ENCODE measurements at places on chromosomes 5 and 9. TPM values are rescaled to one million over a fixed set of nuclear protein-coding genes. Genes with fewer than 3 reads are reported as not detected.
A peak's percentile ranks its signal among the peaks of the same experiment; 100 is the strongest.

GRCh38 chr9:37382982-37383357 lies 39.5 kb upstream of the GRHPR start:
- no peak overlapping the region for H3K27ac ChIP-seq
- no peak for DNase-seq
- H3K4me1 ChIP-seq = no peaks in the 10 kb centered on the region

DNA sequence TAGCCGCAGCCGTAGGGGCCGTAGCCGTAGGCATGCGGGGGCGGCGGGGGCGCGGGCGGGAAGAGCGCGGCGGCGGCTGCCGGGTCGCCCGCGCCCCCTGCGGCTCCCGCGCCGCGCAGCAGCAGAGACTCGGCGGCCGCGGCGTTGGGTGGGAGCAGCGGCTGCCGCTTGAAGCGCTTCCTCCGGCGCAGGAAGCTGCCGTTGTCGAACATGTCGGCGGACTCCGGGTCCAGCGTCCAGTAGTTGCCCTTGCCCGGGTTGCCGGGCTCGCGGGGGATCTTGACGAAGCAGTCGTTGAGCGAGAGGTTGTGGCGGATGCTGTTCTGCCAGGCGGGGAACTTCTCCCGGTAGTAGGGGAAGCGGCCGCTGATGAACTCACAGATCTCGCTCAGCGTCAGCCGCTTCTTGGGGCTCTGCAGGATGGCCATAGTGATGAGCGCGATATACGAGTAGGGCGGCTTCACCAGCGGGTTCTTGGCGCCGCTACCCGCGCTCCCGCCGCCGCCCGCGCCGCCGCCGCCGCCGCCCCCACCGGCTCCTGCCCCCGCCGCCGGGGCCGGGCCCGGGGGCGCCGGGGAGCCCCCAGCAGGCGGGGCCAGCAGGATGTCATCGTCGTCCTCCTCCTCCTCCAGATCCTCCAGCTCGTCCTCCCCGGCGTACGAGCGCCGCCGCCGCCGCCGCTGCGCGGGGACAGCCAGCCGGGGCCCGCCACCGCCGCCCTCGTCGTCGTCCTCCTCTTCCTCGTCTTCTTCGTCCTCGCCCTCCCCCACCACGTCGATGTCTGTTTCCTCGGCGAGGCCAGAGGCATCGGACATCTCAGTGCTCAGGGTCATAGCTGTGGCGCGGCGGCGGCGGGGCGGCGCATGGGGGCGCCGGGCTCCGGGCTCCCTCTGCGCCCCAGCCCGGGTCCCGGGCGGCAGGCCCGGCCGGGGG lies 781 bp downstream of the FOXD1 start:
- no peaks in the 10 kb centered on the region for H3K27me3 ChIP-seq
- peak; percentile 43 for DNase-seq
- H3K36me3 ChIP-seq = no peaks in the 10 kb centered on the region
- H3K4me3 ChIP-seq = peak overlapping the region; percentile 88
- peaks cover 22% of the 10 kb centered on the region for H3K4me1 ChIP-seq
- peak overlapping the region; percentile 41 for H3K27ac ChIP-seq

DNA sequence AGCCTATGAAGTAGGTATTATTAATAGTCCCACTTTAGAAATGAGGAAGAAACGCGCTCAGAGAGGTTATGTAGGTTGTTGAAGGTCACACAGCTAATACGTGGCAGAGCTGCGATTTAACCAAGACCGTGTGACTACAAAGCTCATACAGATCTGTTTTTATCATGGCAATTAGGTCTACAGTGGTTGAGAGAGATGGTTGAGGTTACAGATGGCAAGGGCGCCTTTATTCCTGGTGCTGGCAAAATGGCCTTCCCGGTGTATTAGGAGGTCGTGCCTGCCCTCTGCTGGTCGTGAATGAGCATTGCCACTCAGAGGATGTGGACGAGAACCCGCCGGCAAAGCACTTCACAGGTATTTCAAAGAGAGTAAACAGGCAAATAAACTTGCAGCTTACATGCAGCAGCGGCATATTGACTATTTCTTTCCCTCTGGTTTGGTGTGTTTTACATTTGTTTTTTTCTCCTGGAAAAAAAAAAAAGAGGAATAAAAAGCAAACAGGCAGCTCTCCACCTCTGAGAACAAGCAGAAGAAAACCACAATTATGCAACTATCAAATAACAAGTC lies 65.3 kb upstream of the EGFLAM start:
- peak; percentile 81 for DNase-seq
- H3K4me1 ChIP-seq = no peaks in the 10 kb centered on the region
- no peak overlapping the region for H3K27ac ChIP-seq
- H3K4me3 ChIP-seq = no peak overlapping the region
- H3K27me3 ChIP-seq = peaks cover 51% of the 10 kb centered on the region

GRCh38 chr5:21672911-21673310 lies 1180.2 kb downstream of the CDH12 start:
- H3K27ac ChIP-seq = no peak overlapping the region
- DNase-seq = no peak
- H3K4me1 ChIP-seq = no peaks in the 10 kb centered on the region
- H3K36me3 ChIP-seq = no peaks in the 10 kb centered on the region
- H3K27me3 ChIP-seq = no peaks in the 10 kb centered on the region
- H3K4me3 ChIP-seq = no peak overlapping the region

GRCh38 chr9:93139365-93140182 lies 5.5 kb upstream of the NINJ1 start:
- H3K4me3 ChIP-seq = no peak overlapping the region
- no peaks in the 10 kb centered on the region for H3K36me3 ChIP-seq
- DNase-seq = no peak
- peaks cover 10% of the 10 kb centered on the region for H3K4me1 ChIP-seq

- DNase-seq = no peak
- no peak overlapping the region for H3K4me3 ChIP-seq
- no peaks in the 10 kb centered on the region for H3K27me3 ChIP-seq
- H3K36me3 ChIP-seq = no peaks in the 10 kb centered on the region
These were observed 316.4 kb downstream of the PIK3R1 start for GRCh38 chr5:68531970-68532369.

GRCh38 chr5:45532826-45533624 lies 163.2 kb downstream of the HCN1 start:
- H3K36me3 ChIP-seq = no peaks in the 10 kb centered on the region
- no peak for DNase-seq
- no peaks in the 10 kb centered on the region for H3K27me3 ChIP-seq
- no peak overlapping the region for H3K4me3 ChIP-seq
- no peak overlapping the region for H3K27ac ChIP-seq

- H3K27ac ChIP-seq = no peak overlapping the region
- no peak overlapping the region for H3K4me3 ChIP-seq
- H3K4me1 ChIP-seq = peaks cover 7% of the 10 kb centered on the region
- no peak for DNase-seq
These were observed 2.3 kb downstream of the SUSD3 start for GRCh38 chr9:93060746-93061259.

DNA sequence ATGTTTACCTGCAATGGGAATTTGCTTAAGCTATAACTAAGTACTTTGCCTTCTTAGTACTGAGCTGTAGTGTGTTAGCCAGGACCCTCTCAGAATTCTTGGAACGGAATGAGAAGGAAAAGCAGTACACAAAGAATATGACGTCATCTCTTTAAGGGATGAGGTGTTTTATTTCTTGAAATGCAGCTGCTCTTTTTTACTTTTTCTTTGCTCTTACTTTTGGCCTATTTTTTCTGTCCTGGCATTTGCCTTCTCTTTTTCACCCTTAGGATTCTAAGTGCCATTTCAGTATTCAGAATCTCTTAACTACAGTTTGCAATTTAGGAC lies 10.1 kb downstream of the KIF2A start:
- H3K4me1 ChIP-seq = no peaks in the 10 kb centered on the region
- H3K27me3 ChIP-seq = no peaks in the 10 kb centered on the region
- H3K36me3 ChIP-seq = 0 out of 2 replicates have a peak, but pooled peaks cover 3% of the 10 kb centered on the region
- no peak overlapping the region for H3K27ac ChIP-seq

DNA sequence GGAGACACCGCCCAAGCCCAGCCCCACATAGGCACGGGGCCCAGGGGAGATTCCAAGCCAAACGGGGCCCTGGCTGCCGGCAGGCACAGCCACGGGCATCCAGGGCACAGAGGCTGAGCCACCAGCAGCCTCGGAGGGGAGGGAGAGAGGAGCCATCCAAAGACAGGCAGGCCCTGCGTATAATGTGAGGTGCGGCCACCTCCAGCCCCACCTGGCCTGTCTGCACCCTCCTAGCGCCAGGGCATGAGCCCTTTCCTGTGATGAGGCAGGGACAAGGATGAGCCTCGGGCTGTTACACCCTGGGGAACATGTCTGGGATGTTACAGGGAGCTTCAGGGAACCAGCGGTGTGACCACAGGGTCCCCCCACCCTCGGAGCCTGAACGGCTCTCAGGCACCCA lies 1.1 kb upstream of the CCDC187 start:
- no peak overlapping the region for H3K27ac ChIP-seq
- no peaks in the 10 kb centered on the region for H3K27me3 ChIP-seq
- no peaks in the 10 kb centered on the region for H3K4me1 ChIP-seq
- no peak overlapping the region for H3K4me3 ChIP-seq
- no peaks in the 10 kb centered on the region for H3K36me3 ChIP-seq

- H3K4me3 ChIP-seq = no peak overlapping the region
- DNase-seq = no peak
- H3K4me1 ChIP-seq = no peaks in the 10 kb centered on the region
- H3K27me3 ChIP-seq = no peaks in the 10 kb centered on the region
- no peak overlapping the region for H3K27ac ChIP-seq
These were observed 7.6 kb downstream of the SHROOM1 start for GRCh38 chr5:132822650-132823480.

- no peak overlapping the region for H3K4me3 ChIP-seq
- no peak overlapping the region for H3K27ac ChIP-seq
These were observed 5.6 kb downstream of the IDNK start for GRCh38 chr9:83628540-83628939.

GRCh38 chr9:109817846-109818472 lies 38.0 kb downstream of the PALM2AKAP2 start:
- no peak overlapping the region for H3K4me3 ChIP-seq
- no peaks in the 10 kb centered on the region for H3K36me3 ChIP-seq
- peaks cover 40% of the 10 kb centered on the region for H3K4me1 ChIP-seq
- no peaks in the 10 kb centered on the region for H3K27me3 ChIP-seq

DNA sequence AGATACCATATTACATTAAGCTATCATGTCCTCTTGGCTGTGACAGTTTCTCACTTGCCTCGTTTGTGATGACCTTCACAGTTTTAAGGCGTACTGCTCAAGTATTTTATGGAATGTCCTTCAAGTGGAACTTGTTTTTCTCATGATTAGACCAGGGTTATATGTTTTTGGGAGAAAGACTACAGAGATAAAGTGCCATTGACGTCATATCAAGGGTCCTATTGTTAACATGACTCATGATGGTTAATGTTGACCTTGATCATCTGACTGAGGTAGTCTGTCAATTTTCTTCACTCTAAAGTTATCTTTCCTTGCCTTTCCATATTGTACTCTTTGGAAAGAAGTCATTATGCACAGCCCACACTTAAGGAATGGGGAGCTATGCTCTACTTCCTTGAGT lies 17.8 kb upstream of the PTBP3 start:
- no peak overlapping the region for H3K4me3 ChIP-seq
- H3K36me3 ChIP-seq = no peaks in the 10 kb centered on the region

DNA sequence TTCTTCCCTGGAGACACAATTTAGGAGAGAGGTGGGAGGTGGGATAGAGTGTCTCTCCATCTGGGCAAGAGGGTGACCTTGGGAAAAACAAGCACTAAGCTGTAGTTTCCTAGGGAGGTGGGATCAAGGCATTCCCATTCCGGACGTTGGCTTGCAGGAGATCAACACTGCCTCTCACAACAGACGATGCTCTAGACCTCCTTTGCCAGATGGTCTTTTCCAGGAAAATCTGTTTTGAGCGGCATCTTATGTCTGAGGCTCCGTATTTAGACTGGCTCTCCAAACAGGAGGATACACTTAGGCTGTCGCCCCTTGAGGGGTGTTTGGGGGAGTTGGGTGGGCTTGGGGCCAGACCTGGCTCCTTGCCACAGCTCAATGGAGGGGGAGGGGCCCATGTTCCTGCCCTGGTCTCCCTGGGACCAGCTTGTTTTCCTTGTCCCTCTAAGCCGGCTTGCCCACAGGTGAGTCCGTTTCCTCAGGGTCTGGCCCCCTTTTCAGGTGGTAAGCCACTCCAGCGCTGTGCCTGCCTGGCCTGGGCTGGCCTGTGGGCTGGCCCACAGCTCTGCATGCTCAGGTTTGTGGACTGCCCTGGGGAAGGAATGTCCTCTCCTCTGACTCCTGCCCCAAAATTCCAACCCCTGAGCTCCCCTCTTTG lies 2.4 kb downstream of the PSD2 start:
- peaks cover 91% of the 10 kb centered on the region for H3K27me3 ChIP-seq
- H3K36me3 ChIP-seq = no peaks in the 10 kb centered on the region
- no peak for DNase-seq
- no peaks in the 10 kb centered on the region for H3K4me1 ChIP-seq

DNA sequence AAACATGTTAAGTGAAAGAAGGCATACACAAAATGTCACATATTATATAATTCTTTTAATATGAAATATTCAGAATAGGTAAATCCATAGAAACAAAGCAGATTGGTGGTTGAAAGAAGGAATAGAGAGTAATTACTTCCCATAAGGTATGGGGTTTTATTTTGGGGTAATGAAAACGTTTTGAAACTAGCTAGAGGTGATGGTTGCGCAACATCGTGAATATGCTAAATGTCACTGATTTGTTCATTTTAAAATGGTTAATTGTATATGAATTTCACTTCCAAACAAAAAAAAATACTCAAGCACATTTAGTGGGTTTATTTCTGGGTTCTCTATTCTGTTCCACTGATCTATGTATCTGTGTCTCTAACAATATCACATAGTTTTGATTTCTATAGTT lies 12.0 kb upstream of the FSTL4 start:
- H3K4me3 ChIP-seq = no peak overlapping the region
- no peaks in the 10 kb centered on the region for H3K27me3 ChIP-seq
- no peak for DNase-seq
- H3K27ac ChIP-seq = no peak overlapping the region
- H3K4me1 ChIP-seq = no peaks in the 10 kb centered on the region

GRCh38 chr5:66498791-66499207 lies 97.4 kb upstream of the MAST4 start:
- DNase-seq = no peak
- no peaks in the 10 kb centered on the region for H3K36me3 ChIP-seq
- H3K4me1 ChIP-seq = no peaks in the 10 kb centered on the region
- H3K27me3 ChIP-seq = no peaks in the 10 kb centered on the region
- no peak overlapping the region for H3K4me3 ChIP-seq
- H3K27ac ChIP-seq = no peak overlapping the region

DNA sequence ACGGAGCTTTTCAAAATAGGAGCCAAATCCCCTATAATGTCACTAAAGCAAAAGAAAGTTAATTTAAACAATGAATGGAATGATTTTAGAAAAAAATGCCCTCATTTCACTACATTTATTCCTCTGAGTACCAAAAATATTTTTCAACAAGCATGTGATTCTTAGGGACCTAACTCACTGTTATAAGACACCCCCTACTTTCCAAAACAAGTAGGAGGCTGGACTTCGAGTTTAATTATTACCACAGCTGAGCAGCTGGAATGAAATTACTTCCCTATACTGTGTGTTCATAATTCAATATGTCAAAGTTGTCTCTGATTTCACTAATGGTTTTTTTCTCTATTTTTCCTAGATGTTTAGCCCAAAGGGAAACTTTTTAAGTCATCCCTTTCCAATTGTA lies 61.6 kb downstream of the SAXO1 start:
- no peaks in the 10 kb centered on the region for H3K4me1 ChIP-seq
- no peak for DNase-seq
- H3K27me3 ChIP-seq = peaks cover 22% of the 10 kb centered on the region
- no peak overlapping the region for H3K27ac ChIP-seq

MAML1 gene
- total RNA-seq = 34.0 TPM

ACTBL2 gene
- total RNA-seq = 1.5 TPM

FBP2 gene
- total RNA-seq = not detected
